ENCODE measurements at places on chromosomes 2 and 18. TPM values are rescaled to one million over a fixed set of nuclear protein-coding genes. Genes with fewer than 3 reads are reported as not detected.

DNA sequence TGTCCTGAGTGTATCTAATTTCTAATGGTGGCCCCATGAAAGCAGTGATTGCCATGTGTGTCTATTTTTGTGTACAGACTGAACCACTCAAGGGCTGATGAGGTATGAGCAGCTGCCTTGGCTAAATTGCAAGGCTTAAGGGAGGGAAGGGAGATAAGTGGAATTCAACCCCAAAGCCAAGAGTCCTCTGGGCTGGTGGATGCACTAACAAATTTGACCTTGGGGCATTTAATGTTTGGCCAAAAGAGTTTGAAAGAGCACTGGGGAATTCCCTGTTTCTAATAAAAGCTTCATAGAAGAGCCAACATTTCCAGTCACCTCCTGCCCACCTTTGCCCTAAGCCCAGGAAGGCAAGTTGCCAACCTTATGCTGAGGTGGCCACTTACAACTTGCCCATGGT is 172.1 kb downstream of the SETBP1 start:
- no peak overlapping the region for H3K4me3 ChIP-seq
- peak; percentile 38 for DNase-seq
- no peaks in the 10 kb centered on the region for H3K36me3 ChIP-seq
- H3K27me3 ChIP-seq, result no peaks in the 10 kb centered on the region
- peaks cover 22% of the 10 kb centered on the region for H3K4me1 ChIP-seq

DNA sequence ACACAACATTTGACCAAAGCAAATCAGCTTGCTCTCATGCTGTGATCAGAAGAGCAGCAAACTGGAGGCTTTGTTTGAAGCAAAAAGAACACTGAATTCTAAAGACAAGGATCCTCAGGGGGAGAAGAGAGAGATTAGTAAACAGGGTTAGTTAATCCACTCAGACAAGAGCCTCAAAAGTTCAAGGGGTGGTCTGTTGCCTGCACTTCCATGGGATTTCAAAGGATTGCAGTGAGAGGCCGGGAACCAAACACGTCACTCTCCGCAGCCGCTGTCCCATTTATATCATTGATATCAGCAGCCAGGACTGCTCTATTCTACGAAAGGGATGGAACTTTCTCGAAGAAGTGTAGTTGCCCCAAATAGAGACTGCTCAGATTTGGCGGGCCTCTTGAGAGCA is 97.8 kb upstream of the SP3 start:
- H3K4me1 ChIP-seq, result peaks cover 13% of the 10 kb centered on the region
- H3K27ac ChIP-seq, result peak overlapping the region; percentile 50
- H3K4me3 ChIP-seq, result no peak overlapping the region
- peak; percentile 35 for DNase-seq

DNA sequence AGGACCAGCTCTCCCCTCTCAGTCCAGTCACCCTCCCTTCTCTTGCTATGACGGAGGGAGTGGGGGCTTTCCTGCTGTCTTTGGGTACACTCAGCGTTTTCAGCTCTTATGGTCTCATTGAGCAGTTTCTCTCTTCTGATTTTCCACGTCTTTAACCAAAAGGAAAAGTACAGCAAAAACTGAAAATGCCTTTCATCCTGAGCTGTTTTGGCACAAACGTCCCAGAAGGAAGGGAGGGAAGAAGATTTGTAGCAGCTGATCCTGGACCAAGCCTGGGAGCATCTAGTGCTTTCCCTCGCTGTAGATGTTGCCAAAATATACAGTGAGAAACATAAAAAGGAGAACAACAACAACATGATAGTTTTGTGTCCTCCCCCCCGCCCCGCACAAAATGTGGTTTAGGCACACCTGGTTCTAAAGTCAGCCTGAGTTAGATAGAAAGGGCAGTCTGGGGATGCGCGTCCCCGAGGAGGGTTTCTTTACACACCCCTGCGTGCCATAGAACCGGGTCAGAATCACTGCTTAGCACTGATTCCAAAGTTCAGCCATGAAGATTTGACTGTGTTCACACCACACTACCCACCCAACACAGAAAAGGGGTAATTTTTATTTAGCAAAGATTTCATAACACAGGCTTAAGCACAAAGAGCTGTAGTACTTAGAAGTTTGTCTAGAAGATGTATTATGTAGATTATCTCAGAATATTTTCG is 53.4 kb downstream of the SLC40A1 start:
- H3K27me3 ChIP-seq, result no peaks in the 10 kb centered on the region
- no peaks in the 10 kb centered on the region for H3K4me1 ChIP-seq
- no peak overlapping the region for H3K4me3 ChIP-seq
- no peaks in the 10 kb centered on the region for H3K36me3 ChIP-seq

Gene IL1F10
- total RNA-seq, result not detected

Gene FAM110C
- total RNA-seq, result 0.60 TPM

Measured in cardiac muscle cell (in vitro differentiated cells and primary cell).